ENCODE measurements at places on chromosomes 2 and 18.

DNA sequence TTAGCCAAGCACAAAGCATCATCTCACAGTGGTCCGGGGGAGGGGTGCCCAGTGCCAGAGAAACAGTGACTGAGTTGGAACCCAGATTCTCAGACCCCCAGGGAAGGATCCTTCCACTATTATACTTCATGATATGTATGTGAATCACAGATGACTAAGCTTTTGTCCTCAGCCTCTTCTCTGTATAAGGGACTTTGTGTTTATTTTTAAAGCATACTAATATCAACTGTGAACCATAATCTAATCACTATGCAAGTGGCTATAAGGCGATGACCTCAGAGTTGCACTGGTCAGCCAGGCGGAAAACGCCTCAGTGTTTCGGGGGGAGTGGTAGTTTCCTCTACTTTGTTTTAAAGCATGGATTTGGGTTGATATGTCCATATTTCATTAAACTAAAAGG lies 160.4 kb upstream of the TMEM200C start:
- DNase-seq = no peak

GRCh38 chr2:1482253-1482675 lies 69.0 kb downstream of the TPO start:
- DNase-seq = no peak

DNA sequence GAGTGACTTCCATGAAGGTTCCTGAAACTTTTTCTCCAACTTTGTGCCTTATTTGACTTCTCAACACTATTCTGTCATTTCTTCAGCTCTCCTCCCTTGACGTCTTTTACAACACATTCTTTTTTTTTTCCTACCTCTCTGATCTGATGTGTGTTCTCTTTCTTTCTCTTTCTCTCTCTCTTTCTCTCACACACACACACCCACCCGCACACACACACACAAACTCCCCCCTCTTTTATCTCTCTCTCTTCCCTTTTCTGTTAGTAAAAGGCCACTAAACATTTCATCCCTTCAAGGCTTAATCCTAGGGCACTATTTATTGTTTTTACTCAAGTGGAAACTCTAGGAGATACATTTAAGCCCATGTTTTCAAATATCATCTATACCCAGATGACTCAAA lies 107.8 kb upstream of the CNTNAP5 start:
- peak; percentile 64 for DNase-seq

DNA sequence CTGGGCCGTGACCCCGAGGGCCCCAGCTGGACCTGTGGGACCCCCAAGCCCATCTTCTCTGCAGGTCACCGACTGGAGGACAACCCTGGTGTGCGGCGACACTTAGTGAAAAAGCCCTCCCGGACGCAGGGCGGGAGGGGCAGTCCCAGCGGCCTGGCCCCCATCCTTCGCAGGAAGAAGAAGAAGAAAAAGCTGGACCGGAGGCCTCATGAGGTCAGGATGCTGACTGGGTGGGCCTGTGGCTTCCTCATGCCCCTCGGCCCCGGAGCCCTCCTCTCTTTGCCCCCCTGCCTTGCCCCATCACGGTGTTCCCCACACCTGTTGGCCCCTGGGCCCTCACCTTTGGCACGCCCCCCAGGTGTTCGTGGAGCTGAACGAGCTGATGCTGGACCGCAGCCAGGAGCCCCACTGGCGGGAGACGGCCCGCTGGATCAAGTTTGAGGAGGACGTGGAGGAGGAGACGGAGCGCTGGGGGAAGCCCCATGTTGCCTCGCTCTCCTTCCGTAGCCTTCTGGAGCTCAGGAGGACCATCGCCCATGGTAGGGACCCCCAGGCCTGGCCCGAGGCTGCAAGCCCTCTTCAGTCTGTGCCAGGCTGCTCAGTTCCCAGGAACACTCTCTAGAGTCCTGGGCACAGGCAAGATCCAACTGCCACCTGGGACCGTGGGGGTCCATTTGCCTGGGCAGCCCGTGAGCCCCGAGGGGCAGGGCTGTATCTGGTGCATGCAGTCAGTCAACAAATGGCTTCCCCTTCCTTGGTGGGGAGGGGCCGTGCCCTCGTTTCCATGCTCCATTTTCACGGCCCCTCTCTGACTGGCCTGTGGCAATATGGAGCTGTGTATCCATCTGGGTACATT lies 4.7 kb downstream of the SLC4A3 start:
- DNase-seq = no peak

DNA sequence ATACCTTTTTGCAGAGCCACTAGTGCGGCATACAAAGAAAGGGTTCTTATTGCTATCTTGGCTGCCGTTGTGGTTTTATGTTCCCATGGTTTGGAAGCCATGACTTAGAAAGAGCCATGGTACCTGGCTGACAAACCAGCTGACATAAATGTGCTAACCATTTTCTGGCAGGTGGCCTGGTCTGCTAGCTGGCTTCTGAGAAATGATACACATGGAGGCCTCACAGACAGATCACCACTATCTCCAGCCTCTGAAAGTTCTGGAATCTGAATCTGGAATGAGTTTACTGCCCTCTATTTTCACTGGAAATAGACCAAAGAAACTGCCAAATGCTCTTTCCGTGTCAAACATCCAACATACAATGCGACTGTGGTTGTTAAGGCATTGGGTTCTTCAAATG lies 123.7 kb downstream of the QPCT start:
- DNase-seq = no peak

DNA sequence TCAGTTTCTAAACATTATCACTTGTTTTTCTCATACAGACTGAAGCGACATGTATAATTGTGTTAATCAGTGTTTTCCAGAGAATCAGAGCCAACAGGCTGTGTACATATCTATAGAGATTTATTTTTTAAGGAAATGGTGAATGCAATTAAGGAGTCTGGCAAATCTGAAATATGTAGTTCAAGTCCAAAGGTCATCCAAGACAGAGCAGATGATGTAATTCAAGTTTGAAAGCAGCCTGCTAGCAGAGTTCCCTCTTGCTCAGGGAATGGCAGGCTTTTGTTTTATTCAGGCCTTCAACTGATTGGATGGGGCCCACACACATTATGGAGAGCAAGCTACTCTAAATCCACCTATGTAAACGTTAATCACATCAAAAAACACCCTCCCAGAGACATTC lies 282.6 kb downstream of the CBLN2 start:
- peak; percentile 56 for DNase-seq

DNA sequence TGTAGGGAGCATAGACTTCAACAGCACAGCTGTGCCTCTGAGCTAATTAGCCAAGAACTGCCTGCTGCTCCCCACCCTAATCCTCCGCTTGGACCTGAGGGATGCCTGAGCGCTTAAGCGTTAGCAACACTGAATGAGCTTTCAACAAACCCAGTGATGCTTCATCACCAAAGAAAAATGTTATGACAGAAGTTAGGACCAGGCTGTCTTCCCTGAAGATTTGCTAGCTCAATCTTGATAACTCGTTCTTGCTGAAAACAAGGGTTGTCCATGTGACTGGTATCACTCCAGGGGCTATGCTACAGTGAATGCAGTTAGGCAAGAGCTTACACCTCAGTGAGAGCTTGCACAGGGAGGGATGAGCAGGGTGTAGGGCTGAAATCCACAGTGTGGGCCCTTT lies 190.7 kb upstream of the SIX2 start:
- no peak for DNase-seq

DNA sequence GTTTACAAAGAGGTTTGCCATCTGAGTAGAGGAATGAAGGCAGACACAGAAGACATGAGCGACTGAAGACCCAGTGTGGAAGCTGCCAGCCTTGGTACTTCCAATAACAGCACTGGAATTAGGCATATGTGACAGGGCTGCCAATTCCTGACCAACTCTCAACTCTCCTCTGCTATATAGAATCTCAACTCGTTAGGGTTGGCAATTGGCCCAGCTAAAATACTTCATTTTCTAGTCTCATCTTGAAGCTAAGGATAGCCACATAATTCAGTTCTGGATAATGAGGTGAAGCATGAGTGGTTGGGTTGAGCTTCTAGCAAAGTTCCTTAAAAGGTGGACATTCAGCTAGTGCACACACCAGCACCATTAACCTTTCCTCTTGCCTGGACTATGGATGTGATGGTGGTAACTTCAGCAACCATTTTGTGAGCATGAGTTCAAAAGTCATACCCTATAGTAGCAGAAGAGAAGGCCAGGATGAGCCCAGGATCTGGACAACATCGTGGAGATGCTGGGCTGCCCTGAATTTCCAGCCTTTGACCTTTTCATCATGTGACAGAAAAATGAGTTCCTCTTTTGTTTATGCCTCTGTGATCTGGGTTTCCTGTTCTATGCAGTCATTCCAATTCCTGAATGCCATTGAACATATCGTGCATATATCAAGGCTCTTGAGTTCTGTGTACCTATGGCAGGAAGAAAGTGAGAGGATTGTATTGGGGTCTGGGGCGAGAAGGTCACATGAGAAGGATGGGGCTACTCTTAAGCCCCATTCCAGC lies 68.1 kb upstream of the HAAO start:
- no peak for DNase-seq

GRCh38 chr2:98825020-98825350 lies 94.1 kb upstream of the MGAT4A start:
- no peak for DNase-seq

GRCh38 chr18:62670573-62670972 lies 44.8 kb upstream of the PHLPP1 start:
- DNase-seq = no peak

- DNase-seq = peak; percentile 17
These were observed 46.2 kb upstream of the SMAD7 start for GRCh38 chr18:48996901-48997463.

DNA sequence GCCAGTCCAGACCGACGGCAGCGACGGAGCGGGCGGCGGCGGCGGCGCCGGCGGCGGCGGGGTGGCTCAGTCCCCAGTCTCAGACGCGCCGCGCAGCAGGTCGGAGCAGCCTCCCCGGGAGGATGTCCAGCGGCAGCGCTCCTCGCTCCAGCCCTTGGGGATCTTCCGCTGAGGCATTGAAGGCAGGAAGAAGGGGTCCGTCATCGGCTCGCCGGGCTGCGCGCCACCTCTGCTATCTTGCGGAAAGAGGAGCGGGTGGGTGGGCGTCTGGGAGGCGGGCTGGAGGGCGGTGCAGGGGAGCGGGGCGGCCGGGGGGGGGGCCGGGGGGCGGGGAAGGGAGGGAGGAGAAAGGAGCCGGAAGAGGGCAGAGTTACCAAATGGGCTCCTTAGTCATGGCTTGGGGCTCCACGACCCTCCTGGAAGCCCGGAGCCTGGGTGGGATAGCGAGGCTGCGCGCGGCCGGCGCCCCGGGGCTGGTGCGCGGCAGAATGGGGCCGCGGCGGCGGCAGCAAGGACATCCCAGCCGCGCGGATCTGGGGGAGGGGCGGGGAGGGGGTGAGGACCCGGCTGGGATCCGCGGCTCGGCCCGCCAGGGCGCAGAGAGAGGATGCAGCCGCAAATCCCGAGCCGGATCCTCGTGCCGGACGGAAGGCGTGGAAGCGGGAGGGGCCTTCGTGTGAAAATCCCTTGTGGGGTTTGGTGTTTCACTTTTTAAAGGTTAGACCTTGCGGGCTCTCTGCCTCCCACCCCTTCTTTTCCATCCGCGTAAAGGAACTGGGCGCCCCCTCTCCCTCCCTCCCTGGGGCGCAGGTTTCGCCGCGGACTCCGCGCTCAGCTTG lies at the start of gene NETO1:
NETO1 (minus strand) TSS at position 242 of the 839 bp plus-strand sequence. CDS start 696 bp downstream, outside the sequence.
- DNase-seq = no peak

DNA sequence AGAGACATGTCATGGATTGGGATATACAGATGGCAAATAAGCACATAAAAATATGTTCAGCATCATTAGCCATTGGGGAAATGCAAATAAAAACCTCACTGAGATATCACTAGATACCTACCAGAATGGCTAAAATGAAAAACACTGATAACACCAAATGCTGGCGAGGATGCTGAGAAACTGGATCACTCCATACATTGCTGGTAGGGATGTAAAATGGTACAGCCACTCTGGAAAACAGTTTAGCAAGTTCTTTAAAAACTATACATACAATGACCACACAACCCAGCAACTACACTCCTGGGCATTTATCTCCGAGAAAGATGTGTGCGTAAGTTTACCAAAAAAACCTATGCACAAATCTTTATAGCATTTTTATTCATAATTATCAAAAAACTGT lies 13.9 kb downstream of the PIAS2 start:
- DNase-seq = no peak

GRCh38 chr2:135839713-135840112 lies 2.7 kb upstream of the LCT start:
- no peak for DNase-seq

- no peak for DNase-seq
These were observed 42.0 kb downstream of the ANO7 start for GRCh38 chr2:241230435-241230834.

GRCh38 chr2:217120429-217120828 lies 260.6 kb upstream of the TNP1 start:
- DNase-seq = no peak

DNA sequence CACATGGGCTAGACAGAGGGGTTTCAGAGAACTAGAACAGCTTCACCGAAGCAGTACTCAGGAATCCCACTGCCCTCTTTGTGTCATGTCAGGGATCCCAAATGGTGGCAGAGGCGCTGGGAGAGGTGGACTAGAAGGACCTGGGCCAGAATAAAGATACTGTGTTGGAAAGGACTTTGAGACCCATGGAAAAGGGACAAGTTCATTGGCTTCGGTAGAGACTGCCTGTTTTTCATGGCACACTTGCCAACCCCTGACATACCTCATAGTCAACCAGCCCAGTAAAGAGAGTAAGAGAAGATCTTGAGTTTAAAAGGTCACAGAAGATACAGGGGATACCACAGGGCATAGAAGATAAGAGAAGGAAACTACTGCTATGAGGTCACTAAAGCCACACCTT lies 381.0 kb downstream of the RIT2 start:
- no peak for DNase-seq

GRCh38 chr2:234826681-234827080 lies 125.1 kb upstream of the SH3BP4 start:
- DNase-seq = no peak

DNA sequence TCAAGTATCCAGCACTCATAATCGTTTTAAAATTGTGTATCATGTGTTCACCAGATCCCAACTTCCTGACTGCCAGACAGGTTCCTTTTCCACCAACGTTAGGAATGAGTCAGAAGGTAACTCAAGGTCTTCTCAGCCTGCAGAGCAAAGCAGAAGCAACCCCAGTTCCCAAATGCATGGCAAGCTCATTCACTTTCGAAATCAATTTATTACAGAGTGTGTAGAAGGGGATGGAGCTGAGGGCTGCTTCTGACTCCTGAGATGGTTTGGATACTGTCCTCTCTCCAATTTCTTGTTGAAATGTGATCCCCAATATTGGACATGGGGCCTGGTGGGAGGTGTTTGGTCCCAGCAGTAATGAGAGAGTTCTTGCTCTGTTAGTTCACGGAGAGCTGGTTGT lies 114.5 kb downstream of the PIEZO2 start:
- DNase-seq = peak; percentile 46

DNA sequence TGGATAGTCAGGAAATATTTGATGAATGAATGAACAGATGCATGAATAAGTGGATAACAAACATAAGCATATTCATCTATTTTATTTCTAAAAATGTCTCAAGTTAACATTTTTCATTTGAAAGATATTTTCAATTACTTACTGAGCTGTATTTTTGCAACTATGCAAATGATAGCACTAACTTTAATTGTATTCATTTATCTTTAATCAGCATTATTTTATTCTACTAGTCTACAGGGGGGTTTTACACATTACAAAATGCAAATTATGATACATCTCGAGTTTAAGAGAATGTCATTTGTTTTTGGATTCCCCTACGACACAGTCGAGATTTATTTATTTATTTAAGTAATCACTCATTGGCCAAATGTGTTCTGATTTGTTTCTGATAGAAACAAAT lies 530.6 kb downstream of the ERBB4 start:
- DNase-seq = no peak

GRCh38 chr18:407626-408224 lies 92.8 kb downstream of the COLEC12 start:
- DNase-seq = no peak

- no peak for DNase-seq
These were observed 67.3 kb upstream of the PPP1CB start for GRCh38 chr2:28684142-28684858.

- no peak for DNase-seq
These were observed 4.8 kb upstream of the LYPD6B start for GRCh38 chr2:149033716-149034115.
